ENCODE measurements at places on chromosomes 2 and 18.

DNA sequence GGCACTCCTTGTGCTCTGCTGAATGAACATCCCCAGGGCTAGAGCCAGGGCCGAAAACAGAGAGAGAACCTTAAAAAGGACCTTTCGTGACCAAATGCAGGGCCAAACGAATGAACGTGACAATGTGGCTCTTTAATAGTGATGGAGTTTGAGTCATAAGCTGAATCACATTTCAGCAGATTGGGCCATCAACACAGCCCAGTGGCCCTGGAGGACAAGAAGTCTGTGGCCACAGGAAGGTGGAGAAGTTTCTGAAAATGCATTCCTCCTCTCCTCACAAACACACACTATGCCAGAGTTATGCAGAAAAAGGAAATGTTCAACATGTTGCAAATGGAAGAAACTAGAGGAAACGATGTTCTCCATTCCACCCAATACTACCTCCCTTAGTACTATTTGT is 415.8 kb downstream of the HRH4 start:
- DNase-seq, result no peak

DNA sequence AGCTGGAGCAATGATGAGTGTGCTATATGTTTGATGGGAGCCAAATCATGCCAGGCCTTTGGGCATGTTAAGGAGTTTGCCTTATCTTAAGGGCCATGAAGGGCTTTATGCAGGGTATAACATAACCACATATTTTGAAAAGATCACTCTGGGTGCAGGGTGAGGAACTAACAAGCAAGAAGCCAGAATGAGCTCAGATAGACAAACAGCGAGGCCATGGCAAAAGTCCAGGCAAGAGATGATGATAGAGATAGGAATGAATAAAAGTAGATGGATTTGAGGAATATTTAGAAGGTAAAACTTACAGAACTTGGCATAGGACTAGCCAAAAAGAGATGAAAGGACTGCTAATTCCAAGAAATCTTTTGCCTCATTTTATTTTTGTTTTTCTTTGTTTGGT is 6.7 kb downstream of the GALNT3 start:
- no peak for DNase-seq

GRCh38 chr2:211077216-211077767 is 520.9 kb downstream of the CPS1 start:
- DNase-seq, result no peak

- no peak for DNase-seq
Measured at GRCh38 chr2:196537311-196537710, 102.2 kb upstream of the CCDC150 start.

DNA sequence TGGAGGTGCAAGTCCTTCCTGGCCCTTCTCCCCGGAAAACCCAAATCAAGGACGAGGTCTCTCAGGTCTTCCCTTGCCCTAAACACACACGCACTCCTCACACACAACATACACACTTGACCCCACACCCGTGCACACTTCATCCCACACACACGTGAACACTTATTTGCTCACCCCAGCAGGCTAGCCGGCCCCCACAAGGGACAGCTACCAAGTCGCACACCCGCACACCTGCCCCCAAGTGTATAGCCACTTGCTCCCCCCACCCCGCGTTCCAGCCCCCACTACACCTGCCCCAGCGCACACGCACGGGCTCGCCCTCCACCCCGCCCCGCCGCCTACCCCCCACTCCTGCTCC is 359 bp downstream of the TGFBRAP1 start:
- DNase-seq, result no peak

GRCh38 chr2:2645162-2645855 is 314.2 kb upstream of the MYT1L start:
- no peak for DNase-seq

DNA sequence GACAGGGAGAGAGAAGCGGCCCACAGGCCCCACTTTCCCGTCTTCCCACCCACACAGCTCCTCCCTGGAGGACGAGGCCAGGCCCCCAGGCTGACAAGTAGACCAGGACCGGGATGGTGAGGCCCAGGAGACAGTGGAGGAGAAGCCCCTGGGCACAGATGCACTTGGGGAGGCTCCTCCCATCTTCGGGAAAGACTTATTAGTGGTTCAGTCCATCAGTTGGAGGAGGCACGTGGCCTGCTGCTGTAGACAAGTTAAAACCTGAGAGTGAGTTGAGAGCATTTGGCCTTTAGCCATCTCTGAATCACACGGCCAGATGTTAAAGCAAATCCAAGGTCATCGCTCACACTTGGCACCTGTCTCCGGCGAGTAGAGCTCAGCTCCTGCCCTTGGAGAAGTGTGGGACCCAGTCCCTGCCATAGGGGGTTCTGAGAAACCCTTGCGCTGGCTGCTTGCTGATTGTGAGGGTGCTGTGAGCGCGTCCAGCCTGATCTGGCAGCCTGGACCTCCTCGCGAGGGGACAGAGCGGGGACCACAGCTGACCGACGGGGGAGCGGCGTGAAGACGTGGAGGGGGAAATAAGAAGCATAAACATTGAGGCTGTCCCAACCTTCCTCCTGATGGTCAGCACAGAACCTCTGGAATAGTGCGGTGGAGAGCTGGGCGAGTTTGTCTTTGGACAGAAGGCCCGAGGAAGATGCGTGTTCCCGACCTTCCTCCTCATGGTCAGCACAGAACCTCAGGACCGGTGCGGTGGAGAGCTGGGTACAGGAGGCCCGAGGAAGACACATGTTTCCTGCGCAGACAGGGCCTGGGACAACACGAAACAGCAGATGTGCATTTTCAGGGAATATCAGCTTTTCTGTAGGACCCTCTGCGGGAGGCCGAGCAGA is 24.7 kb upstream of the ALLC start:
- no peak for DNase-seq

GRCh38 chr18:79755496-79756142 is 42.1 kb upstream of the KCNG2 start:
- no peak for DNase-seq

DNA sequence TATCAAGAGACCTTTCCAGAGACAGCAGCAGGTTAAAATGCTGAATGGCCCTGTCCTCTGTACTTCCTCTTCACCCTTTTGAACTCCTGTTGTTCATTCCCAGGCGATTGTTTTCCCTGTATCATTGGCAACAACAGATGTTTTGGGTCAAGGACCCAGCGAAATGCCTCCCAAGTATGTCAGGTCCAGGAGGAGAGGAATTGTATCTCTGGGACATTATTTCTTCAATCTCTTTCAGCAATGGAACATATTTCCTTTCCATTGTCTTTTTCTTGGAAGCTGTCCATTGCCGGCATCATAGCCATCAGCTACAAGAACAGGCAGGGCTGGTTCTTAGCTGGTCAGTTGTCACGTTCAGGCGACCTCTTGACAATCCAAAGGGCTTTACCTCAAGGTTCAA is 76.2 kb downstream of the NRP2 start:
- no peak for DNase-seq

DNA sequence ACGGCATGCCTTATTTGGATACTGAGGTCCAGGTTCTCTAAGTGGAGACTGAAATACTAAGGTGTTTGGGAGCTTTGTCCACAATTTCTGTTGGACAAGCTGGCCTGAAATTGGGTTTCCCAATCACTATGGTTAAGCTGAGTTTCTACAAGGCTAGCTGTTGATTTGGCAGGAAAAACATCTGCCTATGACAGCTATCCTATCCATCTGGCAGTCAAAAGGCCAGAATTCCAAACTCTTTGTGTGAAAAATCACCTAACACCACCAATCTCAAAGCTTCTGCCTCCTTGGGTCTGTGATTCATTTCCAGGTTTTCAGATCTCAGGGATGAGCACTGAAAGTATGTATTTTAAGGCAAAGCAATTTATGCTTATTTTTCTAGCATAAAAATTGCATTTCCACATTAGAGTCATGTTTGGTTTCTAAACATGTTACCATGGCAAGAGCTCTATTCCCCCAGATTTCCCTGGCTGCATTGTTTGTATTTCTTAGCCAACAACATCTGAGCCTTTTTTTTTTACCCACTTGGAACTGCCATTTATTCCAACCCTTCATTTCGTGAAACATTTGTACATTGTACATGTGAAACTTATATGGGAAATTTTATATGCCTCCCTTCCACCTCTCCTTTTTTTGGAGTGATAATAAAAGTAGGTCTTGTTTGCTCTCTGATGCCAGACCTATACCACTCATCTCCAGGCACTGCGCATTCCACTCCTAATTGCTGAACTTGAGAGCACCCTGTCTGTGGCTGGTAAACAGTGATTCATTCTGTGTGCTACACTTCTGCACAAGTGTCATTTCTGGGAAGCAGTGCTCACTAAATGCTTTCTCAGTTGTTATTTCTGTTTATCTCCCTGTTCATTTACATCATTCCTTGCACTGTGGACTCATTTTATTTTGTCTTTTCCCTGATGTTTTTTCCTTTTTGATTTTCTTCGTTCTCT is 15.9 kb upstream of the CCDC85A start:
- peak; percentile 49 for DNase-seq

- no peak for DNase-seq
Measured at GRCh38 chr2:238498691-238499295, 72.1 kb downstream of the ASB1 start.

DNA sequence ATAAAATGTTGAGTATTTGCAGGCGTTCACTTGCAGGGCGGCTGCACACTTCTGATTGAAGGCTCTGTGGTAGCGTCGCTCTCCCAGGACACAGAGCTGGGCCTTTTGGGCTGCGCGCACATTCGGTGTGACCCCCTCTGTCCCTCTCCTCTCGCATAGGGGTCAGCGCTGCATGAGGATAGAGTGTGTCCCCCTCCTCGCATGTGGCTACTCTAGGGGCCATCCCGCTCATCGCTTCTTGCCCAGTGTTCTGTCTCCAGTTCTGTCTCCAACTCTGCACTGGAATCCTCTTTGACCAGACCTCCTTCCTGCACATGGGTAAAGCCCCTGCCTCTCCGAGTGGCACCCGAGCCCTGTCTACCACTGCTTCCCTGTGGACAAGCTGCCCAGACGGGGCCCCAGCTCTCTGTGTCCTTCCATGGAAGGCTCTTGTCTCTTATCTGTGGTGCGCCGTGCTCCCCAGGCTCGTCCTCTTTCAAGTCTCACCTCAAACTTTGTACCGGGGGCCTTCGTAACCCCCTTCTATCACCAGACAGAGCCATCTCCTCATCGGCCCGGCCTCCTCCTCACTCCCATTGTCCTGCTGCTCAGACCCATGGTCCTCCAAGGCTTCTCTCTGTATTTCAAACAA is 278.0 kb upstream of the HDAC4 start:
- no peak for DNase-seq

- peak; percentile 53 for DNase-seq
Measured at GRCh38 chr18:80044072-80044471, 9.8 kb downstream of the RBFA start.

- no peak for DNase-seq
Measured at GRCh38 chr2:234910186-234910679, 41.6 kb upstream of the SH3BP4 start.

- DNase-seq, result no peak
Measured at GRCh38 chr2:240235149-240235803, 94.8 kb upstream of the OTOS start.

DNA sequence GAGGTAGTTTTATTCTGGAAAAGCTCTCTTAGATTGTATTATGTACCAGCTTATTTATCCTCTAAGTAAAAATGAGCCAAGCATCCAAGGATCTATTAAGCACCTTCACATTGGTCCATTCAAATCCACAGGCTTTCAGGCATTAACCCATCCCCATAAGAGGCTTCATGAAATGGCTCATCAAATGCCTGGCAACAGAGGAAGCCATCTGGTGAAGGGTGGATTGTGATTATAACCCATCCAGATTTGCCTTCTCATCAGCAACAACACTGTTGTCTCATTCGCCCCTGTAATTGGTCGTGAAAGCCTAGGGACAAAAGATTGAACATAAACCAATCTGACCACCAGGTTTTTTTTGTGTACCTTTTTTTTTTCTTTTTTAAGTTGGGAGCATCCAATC is 134.3 kb upstream of the TACR1 start:
- DNase-seq, result no peak

GRCh38 chr18:42931491-42931890 is 184.0 kb downstream of the RIT2 start:
- peak; percentile 10 for DNase-seq

- DNase-seq, result peak; percentile 43
Measured at GRCh38 chr2:167127135-167127534, 238.9 kb downstream of the XIRP2 start.

GRCh38 chr2:74560591-74560990 is 6.1 kb downstream of the DOK1 start:
- DNase-seq, result no peak

DNA sequence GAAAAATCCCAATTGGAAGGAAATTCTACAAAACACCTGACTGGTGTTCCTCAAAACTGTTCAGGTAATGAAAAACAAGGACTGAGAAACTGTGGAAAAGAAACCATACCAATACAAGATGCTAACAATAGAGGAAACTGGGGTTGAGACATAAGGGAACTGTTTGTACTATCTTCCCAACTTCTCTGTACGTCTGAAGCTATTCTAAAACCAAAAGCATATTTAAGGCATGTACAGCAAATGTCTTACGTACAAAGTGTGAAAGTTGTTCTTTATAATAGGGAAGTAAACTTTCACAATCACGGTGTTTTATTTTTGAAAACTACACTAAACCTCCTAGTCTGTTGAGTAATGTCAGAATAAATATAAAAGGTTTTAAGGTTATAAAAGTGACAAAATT is 776.1 kb upstream of the RAB6C start:
- no peak for DNase-seq

DNA sequence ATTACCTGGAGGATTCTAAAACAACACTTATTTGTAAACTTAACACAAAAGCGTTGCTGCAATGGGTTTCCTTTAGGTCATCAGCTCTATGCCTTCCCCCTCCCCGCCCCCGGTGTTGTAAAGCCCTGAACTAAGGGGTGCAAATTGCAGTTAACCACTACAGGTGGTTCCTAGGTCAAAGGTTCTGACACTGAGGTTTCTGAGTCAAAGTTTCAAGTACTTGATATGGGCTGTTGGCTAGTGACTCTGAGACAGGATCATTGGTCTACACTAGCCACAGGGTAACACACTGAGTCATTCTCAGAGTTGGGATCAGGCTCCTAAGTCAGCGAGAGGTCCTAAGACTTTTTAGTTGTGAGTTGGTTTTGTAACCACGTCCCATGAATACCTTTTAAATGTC is 15.4 kb downstream of the IL1B start:
- DNase-seq, result no peak

DNA sequence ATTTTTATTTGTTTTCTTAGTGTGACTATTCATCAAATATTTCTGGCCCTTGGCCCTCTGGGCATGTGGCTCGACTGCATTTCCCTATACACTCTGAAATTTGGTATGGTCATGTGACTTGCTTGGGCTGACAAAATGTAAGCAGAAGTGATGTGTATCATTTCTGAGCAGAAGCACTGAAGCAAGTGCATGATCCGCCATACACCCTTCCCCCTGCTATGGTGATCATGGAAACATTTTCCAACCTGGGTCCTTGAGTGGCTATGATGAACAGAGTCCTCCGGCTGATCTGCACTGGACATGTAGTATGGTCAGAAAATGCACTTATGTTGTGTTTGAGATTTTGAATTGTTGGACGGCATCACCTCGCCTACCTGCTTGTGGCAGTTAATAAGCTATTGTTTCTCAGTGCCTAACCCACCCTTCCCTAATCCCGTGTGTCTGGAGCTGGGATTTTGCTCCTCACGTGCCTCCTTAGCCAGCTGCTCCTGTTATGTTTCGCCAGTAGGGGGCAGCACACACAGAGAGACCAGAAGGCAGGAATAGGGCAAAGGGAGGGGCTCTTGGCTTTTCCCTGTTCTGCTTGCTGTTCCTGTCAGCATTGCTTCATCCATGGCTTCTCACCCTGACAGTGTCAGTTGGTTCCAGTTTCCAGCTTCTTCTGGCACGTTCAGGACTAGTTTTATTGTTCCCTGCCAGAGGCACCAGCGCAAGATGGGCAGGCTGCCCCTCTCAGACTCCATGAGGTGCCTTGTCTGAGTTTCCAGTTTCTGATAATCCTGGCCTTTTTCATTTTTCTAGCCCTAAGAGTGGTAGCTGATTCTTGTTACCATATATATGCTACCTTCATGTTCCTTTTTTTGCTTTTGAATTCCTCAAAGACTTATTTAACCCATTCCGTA is 207.4 kb downstream of the ARL6IP6 start:
- DNase-seq, result peak; percentile 74
